ENCODE measurements at places on chromosomes 2 and 18.
A peak's percentile ranks its signal among the peaks of the same experiment; 100 is the strongest.

DNA sequence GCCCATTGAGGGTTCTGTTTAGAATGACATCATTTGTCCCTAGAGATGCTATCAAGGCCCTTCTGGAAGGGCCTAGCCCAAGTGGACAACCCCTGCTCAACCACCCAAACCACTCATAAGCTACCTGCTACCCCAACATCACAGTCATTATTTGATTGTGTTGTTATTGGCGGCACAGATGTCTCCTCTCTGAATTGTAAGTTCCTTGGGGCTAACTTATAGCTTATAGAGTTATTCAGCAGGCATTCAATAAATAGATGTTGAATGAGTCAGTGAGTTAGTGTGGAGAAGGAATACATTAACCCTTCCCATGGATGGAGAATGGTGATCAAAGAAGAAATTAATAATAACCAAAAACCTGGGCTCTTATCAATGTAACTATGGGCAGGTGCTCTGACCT lies 80.0 kb downstream of the ACAA2 start:
- DNase-seq = no peak

GRCh38 chr2:80126596-80127189 lies 177.9 kb downstream of the LRRTM1 start:
- DNase-seq = no peak

GRCh38 chr18:47999801-48000248 lies 69.4 kb upstream of the SMAD2 start:
- DNase-seq = no peak

- no peak for DNase-seq
Observed at GRCh38 chr2:143960177-143960576, 559.7 kb downstream of the ZEB2 start.

DNA sequence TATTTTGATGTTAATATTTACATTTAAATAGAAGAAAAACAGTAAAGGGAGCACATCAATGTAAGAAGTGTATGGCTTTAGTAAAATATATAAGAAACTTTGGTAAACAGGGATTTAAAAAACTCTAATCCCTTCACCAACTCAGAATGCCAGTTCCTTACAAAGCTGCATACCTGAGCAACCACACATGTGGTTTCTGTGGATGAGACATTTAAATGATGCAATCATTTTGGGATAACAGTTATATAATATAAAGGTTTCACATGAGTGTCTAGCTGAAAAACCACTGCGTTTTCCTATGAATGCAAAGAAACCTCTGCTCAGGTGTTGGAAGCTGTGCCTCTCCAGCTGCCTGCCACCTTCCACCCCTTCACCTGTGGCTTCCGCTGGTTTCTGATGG lies 209.1 kb upstream of the REV1 start:
- DNase-seq = no peak

- DNase-seq = no peak
Observed at GRCh38 chr2:157935378-157935906, 59.3 kb upstream of the ACVR1 start.

GRCh38 chr2:207312006-207312356 lies 146.2 kb upstream of the KLF7 start:
- no peak for DNase-seq

DNA sequence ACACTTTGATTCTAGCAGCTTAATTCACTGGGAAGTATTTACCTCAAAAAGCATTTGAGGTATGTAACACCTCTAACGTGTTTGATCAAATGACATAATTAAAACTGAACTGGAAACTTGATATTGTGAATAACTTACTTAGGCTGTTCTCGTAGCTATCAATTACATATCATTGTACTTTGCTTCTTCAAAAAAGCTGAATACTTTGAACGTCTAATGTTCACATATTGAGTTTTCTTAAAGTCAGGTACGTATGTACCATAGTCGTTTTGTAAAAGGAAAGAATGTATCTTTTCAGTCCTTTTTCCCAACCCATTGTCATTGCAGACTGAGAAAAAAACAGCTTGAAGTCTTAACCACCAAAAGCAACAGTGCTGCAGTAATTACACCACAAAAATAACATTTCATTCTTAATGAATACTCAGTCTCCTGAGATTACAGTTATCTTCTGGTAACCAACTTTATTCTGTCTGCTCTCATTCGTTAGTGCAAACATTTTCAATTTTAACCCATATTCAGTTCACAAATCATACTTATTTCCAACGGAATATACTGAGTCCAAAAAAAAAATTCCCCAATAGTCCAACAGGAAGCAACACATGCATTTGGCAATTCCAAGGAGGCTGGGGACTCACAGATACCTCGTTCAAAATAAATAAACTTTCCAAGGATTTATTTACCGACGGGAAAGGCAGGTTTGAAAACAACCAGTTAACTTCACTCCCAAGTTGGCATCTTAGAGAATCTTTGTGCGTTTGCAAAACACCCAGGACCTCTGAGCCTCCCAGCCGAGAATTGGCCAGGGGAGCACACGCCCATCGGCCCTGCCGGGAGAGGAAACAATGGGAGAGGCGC lies 1.1 kb downstream of the CHN1 start:
- peak; percentile 36 for DNase-seq

- DNase-seq = peak; percentile 56
Observed at GRCh38 chr18:41906528-41907146, 48.4 kb upstream of the PIK3C3 start.

DNA sequence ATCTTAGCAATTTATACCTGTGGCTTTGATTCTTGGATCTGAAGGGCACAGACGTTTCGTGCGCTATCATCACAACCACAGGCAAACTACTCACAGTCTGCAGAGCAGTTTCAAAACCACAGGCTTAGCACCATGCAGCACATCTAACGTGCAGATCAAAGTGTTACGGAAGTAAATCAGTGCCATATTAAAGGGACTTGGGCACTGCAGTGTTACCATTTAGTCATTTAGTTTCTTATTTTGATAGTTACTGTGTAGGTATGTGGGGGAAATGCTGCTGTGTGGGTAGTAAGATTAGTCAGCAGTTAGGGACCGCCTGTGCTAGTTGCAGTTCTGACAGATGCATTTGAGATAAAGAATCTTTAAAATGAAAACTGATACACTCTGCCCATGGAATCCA lies 384.0 kb downstream of the NBAS start:
- DNase-seq = no peak

- no peak for DNase-seq
Observed at GRCh38 chr2:103809415-103809814, 1044.5 kb upstream of the POU3F3 start.

- peak; percentile 4 for DNase-seq
Observed at GRCh38 chr18:60554967-60555366, 182.4 kb upstream of the MC4R start.

GRCh38 chr2:96760986-96761832 lies 507 bp downstream of the CNNM4 start:
- DNase-seq = no peak

- DNase-seq = no peak
Observed at GRCh38 chr2:53786352-53786704, 425 bp downstream of the ASB3 start.

- no peak for DNase-seq
Observed at GRCh38 chr18:47846431-47846830, 84.0 kb downstream of the SMAD2 start.

DNA sequence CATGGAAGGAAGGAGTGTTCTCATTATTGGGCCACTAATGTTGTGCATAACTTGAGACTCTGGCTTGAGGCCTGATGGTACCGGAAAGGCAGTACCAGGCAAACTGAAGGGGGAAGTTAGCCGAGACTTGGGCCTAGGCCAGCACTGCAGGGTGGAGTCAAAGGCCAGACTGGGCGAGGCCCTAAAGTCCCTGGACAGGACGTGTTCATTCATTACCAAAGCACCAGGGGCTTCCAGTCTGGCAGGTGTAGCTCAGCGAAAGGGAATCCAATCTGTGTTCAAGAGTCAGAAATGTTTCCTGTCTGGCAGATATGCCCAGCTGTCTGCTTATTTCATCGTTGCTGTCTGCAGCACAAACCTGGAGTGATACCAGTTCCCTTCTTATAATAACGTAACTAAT lies 4.7 kb upstream of the ITSN2 start:
- DNase-seq = peak; percentile 61

- DNase-seq = no peak
Observed at GRCh38 chr2:13106302-13106701, 389.6 kb downstream of the TRIB2 start.

DNA sequence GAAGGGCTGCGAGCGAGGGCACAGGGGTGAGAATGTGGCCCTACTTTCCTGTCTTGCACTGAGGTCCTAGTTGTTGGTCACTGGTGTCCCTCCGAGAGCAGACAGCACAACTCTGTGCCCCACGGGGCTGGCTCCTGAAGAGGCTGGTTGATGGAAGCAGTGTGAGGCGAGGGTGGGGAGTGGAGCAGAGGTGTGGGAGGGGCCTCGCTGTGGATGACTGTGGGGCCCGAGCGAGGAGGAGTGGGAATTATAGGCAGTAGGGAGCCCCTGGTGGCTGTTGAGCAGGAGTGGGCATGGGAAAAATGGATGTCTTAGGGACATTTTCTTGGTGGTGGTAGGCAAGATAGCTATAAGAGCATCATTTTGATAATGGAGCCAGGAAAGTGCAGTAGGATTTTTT lies 660.5 kb upstream of the HS6ST1 start:
- DNase-seq = no peak

DNA sequence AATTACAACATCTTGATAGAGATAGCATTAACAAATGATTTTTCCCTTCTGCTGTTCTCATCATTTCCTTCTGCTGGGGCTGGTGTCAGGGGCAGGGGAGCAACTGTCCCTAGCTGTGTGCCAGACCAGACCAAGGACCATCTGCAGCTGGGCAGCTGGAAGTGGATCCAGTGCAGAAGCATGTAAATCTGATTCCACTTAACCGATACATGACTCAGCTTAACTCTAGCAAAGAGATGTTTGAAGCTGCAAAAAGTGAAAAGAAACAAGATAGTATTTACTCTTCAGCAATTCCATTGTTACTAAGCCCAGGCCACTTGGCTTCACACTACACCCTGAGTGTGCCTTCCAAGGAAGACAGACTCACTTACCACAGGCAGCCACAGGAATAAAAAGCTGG lies 151.1 kb downstream of the GALNT1 start:
- DNase-seq = no peak

GRCh38 chr18:47166294-47166693 lies 9.9 kb downstream of the IER3IP1 start:
- DNase-seq = no peak

DNA sequence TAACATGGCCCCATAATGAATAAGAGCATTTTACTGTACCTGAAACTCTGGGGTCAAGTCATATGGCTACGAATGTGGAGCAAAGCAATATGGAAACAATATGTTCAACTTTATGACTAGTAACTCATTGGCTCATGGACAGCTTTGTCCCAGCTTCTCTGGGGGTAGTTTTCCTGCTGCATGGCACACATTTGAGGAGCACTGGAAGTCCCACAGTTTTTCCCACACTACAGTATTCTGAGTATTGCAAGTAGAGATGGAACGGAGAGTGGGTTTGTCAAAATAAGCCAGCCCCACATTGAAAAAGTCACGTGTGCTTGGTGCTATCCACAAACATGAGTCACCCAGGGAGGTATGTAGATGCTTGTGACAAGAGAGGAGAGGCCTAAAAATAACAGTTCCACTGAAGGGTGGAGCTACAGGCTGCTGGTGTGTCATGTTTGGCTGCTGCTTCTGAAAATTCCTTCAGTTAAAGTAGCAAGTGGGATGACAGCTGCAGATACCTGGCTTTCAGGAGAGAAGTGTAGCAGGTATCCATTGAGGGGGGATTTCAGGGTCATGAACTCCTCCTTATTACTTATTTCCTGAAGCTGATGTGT lies 48.2 kb upstream of the CTAGE1 start:
- no peak for DNase-seq

DNA sequence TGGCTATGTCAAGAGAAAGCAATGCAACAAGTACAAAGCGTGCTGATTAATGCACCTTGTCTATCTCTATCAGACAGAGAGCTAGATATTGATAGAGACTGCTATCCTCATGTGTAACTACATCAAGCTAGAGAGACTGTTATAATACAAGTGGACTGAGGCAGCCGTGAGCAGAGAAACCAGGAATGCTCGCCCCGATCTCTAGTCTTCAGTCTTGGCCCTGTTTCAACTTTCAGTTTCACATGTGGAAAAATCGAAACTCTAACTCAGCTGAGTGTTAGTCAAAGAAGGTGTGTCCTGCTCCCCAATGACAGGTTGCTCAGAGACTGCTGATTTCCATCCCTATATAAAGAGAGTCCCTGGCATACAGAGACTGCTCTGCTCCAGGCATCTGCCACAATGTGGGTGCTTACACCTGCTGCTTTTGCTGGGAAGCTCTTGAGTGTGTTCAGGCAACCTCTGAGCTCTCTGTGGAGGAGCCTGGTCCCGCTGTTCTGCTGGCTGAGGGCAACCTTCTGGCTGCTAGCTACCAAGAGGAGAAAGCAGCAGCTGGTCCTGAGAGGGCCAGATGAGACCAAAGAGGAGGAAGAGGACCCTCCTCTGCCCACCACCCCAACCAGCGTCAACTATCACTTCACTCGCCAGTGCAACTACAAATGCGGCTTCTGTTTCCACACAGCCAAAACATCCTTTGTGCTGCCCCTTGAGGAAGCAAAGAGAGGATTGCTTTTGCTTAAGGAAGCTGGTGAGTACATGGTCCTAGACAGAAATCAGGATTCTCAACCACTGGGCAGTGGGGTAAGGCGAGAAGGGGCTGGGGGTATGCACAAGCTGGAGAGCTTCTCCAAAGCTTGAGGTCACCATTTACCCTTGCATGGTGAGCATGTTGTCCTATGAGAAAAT lies at the start of gene RSAD2:
Gene RSAD2 (plus strand): TSS at position 376 of the 903 bp plus-strand sequence. CDS start 24 bp downstream, at position 400.
- no peak for DNase-seq

- DNase-seq = no peak
Observed at GRCh38 chr2:222100704-222101699, 197.8 kb downstream of the PAX3 start.

GRCh38 chr2:128775914-128776285 lies 457.2 kb upstream of the HS6ST1 start:
- DNase-seq = no peak

DNA sequence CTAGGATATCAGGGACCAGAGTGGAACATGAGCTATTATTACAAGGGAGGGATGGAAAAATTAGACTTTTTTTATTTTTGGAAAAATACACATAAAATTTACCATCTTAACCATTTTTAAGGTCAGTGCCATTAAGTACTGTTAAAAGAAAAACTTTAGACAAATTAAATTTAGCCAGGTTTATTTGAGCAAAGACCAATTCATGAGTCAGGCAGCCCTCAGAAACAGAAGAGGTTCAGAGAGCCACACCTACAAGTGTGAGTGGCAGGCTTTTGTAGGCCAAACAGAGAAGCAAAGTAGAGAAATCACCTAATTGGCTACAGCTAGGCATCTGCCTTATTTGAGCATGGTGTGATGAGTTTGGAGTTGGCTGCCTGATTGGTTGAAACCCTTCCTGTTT lies 301.3 kb upstream of the RAB12 start:
- DNase-seq = no peak

DNA sequence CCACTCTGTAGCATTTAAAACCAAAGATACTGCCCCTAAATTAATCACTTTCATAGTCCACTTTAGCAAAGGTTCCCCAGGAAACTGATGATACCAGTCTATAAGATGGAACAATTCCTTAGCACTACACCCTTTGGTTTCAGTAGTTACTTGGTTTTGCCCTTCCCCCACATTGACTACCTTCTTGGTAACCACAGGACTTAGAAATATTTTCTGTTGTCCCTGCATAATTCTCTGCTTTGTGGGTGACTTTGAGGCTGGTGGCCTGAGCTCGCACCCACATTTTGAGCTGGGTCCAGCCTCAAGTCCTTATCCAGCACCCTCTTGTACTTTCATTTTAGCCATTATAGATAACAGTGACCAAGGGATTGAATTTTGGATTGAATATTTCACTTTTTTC lies 23.1 kb downstream of the ELP2 start:
- DNase-seq = no peak

All from NCI-H2081 (cell line).